ENCODE measurements at places on chromosomes 16 and 17. TPM values are rescaled to one million over a fixed set of nuclear protein-coding genes. Genes with fewer than 3 reads are reported as not detected.

MEFV gene
- total RNA-seq = not detected

PRDM7 gene
- not detected for total RNA-seq

SCNN1B gene
- total RNA-seq = not detected

KRT24 gene
- not detected for total RNA-seq

HOXB1 gene
- not detected for total RNA-seq

ZG16B gene
- 9.3 TPM for total RNA-seq

TNP2 gene
- not detected for total RNA-seq

SCARF1 gene
- total RNA-seq = 9.5 TPM

C16orf92 gene
- not detected for total RNA-seq

GNG13 gene
- not detected for total RNA-seq

FOXN1 gene
- total RNA-seq = not detected

SLFN12L gene
- total RNA-seq = 44.8 TPM

KDM6B gene
- total RNA-seq = 121 TPM

TSPOAP1 gene
- total RNA-seq = 23.6 TPM

CETP gene
- not detected for total RNA-seq

FAM20A gene
- total RNA-seq = not detected

KRTAP4-3 gene
- total RNA-seq = not detected

Data from activated CD4-positive, alpha-beta T cell treated with anti-CD3 and anti-CD28 coated beads, Interleukin-2, amount 10 ng/mL, durations not matched to agents 24 days and 14 days (primary cell).